ENCODE measurements at places on chromosomes 12 and 14.

DNA sequence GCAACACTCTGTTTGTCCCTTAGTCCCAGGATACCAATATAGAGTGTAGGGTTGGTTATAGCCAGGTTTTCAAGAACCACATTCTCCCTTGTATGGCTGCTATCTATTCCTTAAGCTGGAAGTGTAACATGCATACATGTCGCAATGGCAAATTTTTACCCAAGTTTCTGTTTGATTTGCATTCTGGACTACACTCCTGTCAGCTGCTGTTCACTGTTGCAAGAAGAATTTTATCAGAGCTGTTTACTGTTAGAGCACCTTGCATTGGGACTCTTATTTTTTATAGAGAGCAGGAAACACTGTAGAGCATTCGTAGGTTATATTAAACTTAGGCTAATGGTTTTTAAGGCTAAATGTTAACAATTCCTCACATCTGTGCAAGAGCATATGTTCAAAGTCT, 376.0 kb upstream of the LRFN5 start:
- DNase-seq = no peak

GRCh38 chr14:101500061-101500460, 61.2 kb upstream of the DIO3 start:
- no peak for DNase-seq

DNA sequence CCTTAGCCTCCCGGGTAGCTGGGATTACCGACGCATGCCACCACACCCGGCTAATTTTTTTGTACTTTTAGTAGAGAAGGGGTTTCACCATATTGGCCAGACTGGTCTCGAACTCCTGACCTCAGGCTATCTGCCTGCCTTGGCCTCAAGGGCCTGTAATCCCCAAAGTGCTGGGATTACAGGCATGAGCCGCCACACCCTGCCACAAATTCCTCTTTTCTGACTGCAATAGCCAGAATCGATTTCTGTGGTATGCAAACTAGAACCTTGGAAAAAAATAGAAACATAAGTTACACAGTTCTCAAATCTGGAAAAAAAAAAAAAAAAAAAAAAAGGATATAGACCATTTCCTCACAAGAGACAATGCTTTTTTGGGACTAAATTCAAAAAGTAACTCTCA, 184.6 kb upstream of the EGLN3 start:
- DNase-seq = no peak

DNA sequence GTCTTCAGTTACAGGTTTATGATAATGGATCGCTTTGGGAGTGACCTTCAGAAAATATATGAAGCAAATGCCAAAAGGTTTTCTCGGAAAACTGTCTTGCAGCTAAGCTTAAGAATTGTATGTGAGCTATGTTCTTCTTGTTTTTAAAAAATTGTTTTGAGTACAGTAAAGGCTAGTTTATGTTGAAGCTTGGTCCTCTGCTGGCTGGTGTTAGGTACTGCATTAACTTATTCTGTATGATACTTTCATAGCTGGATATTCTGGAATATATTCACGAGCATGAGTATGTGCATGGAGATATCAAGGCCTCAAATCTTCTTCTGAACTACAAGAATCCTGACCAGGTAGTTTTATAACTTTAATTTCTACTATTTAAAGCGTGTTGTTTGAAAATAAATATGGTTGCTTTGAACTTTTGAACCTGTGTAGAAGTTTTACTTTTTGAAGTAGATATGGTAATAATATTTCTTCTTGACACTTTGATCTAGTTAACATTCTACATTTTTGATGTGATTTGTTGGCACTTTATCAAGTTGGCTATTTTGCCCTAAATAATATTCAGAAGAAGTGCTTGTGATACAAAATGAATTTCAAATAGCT, 55.7 kb downstream of the VRK1 start:
- no peak for DNase-seq

GRCh38 chr14:89268514-89268913, 148.5 kb downstream of the FOXN3 start:
- no peak for DNase-seq

GRCh38 chr12:70561550-70561949, 75.7 kb downstream of the PTPRB start:
- no peak for DNase-seq

DNA sequence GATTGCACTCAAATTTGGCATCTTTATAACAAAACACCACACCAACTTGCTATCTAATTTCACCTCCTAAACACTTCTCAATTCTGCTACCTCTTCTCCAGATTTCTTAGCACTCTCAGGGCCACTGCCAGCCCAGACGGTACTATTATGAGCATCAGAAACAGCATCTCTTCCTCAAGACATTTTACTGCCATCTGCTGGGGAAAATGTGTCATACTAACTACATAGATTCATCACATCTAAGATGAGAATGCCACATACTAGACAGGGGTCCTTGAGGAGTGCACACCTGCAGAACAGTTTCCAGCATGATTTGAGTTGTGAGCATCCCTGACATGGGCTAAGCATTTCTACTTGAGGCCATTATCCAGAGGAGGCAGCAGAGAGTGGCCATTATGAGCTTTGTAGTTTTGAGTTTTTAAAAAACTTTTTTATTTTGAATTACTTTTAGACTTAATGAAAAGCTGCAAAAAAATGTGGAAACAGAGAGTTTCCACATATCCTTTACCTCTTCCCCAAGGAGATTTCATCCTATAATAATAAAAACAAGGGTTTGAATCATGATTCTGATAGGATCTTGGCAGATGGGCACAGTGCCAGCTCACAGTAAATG, 15.1 kb upstream of the GRIP1 start:
- DNase-seq = peak; percentile 53

DNA sequence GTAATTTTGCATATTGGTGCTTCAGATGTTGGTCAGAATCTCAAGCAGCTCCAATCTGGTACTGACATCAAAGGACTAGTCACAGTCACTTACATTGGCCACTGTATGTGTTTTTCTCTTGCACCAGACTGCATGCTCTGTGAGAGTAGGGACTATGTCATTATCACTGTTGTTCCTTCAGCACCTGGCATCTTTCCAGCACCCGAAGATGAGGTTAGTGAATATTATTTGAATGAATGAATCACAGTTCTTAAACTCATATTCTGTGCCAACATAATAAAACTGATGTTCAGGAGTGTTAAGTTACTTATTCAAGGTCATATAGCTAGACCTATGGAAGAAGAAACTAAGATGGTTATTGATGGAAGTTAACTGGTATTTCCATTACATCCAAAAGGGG, 204.5 kb upstream of the TBX3 start:
- DNase-seq = peak; percentile 7

DNA sequence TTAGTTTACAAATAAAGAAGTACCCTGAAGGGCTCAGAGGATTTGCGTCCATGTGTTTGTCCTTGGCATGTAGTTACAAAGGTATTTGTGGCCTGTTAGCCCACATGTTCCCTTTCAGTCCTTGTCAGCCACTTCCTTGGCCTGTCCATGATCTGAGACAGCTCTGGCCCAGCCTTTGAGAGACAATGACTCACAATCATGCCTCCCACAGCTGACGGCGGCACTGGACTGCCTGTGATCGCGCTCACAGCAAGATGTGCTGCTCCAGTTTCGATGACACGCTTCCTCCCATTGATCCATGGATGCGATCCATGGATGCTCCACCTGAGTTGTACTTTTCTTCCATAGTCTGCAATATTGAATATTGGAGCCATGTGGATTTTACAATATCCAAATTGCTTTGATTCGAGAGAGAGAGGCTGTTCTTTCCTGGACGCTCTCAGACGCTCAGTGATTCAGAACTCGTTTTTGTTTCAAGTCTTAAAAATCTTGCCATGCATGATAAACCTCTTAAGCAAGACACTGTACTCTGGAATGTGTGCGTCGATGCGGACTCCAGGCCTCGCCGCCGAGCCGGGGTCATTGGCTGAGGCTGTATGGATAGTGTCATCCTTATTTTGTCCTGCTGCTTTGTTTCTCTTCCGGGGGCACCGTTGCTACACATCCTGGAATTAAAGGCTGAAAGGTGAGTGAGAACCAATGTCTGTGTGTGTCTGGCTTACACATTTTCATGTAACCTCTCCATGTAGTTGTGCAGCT, 220.1 kb downstream of the GLT1D1 start:
- DNase-seq = no peak

GRCh38 chr12:71107936-71108335, 49.9 kb downstream of the TSPAN8 start:
- no peak for DNase-seq

- DNase-seq = no peak
These were observed 349 bp downstream of the CDC42BPB start for GRCh38 chr14:103057028-103057371.

DNA sequence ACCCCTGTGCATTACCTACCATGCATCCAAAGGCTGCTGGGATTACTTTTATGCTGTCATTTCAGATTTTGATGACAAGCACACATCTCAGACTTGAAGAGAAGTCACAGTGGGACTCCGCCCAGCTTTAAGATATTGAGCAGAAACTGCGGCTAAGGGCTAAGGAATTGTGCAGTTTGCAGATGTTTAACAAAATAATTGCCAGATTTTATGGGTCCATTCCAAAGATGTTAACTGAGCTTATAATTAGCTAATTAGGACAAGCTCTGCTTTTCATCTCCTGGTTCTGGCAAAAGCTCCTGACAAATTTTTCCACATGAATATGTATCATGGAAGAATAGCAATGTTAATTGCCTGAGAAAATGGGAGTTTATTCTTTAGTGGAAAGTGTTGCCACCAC, 344.4 kb upstream of the ATXN7L3B start:
- no peak for DNase-seq

GRCh38 chr12:22350886-22351285, 16.4 kb upstream of the ST8SIA1 start:
- no peak for DNase-seq

DNA sequence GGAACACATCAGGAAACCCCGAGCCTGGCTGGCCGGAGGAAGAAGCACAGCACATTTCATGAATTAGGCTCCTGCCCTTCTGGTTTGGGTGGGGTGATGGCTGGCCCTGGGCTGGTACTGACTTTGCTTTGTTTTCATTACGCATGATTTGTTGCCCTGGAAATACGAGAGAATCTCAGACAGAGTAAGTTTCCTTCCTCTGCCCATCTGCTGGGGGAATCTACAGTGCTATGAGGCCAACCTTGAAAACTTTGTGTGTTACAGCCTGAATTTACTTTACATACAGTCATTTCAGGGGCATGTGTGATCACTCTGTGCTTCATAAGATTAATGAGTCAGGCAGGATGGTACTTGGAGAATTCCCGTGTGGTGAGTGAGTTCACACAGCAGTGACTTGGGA, 20.5 kb upstream of the SLC5A8 start:
- DNase-seq = no peak

- no peak for DNase-seq
These were observed 154.1 kb downstream of the NEDD1 start for GRCh38 chr12:97061171-97061570.

GRCh38 chr14:67704484-67705089, 2.9 kb downstream of the RDH12 start:
- peak; percentile 60 for DNase-seq

- no peak for DNase-seq
These were observed 251.5 kb upstream of the LMO3 start for GRCh38 chr12:16857456-16857923.

DNA sequence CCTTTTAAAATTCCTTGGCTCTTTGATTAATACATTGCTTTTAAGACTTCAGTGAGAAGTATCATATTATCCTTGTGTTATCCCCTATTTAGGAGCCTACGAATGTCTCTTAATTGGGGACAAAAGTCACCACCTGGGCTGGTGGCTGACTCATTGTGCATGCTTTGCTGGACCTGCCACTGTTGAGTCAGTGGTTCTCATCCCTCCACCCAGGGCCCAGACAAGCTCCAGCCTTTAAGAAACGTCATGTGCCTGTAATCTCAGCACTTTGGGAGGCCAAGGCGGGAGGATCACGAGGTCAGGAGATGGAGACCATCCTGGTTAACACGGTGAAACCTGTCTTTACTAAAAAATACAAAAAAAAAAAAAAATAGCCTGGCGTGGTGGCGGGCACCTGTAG, 57.9 kb downstream of the OTX2 start:
- DNase-seq = no peak

DNA sequence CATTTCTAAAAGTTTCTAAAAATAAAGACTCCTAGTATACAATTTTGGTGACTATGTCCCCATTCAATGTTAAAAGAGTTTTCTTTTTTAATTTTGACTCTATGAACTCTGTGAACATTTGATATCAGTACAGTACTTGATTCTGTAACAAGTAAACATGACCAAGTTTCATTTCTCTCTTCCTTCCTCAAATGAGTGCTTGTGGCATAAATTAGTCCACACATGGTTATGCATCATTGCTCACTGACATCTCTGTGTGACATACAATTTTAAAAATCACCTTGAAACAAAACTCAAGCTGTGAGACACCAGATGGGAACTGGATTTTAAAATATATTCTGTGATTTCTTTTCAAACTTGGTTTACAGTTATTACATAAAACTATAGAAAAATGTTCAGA, 253.9 kb upstream of the MDGA2 start:
- no peak for DNase-seq

- no peak for DNase-seq
These were observed 36.6 kb downstream of the GIT2 start for GRCh38 chr12:109959411-109960093.

- no peak for DNase-seq
These were observed 29.6 kb upstream of the SPPL3 start for GRCh38 chr12:120933786-120934185.

DNA sequence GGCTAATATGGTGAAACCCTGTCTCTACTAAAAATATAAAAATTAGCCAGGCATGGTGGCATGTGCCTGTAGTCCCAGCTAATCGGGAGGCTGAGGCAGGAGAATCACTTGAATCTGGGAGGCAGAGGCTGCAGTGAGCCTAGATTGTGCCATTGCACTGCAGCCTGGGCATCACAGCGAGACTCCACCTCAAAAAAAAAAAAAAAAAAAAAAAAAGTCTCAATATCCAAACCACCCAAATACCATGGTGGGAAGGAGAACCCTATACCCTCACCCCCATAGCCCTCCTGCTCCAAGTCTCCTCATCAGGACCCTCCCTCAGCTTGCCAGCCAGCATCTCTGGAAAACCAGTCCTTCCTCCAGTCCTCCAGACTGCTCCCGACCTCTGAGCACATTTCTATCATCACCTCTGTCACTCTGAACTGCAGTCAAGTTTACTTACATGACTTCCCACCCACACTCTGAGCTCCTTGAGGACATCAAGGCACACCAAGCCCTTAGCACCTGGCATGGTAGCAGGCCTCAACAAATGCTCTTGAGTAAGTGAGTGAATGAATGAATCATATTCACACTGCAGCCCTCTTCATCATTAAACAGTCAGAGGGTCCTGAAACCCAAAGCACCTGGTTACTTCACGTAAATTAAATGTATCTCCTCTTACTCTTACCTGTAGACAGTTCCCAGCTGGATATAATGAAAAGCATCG, 35.2 kb downstream of the NT5DC3 start:
- no peak for DNase-seq

GRCh38 chr12:22101749-22102243, 55.8 kb downstream of the CMAS start:
- no peak for DNase-seq

- DNase-seq = no peak
These were observed 4.8 kb downstream of the EPYC start for GRCh38 chr12:90999966-91000365.

DNA sequence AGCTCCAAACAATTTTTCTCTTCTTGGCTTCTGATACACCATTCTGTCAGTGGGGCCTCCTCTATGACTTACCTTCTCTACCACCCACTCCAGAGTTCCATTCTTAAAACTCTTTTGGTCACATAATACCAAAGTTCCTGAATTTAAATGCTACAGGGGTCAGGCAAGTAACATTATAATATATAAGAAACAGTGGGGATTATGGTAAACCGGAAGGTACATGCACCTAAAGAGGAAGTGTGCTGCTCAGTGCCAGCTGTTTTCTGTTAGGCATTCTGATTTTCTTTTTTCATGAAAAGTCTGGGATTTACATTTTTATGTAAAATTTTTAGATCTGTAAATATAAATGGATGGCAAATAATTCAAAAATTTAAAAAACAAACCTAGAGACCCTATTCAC, 39.9 kb downstream of the SOS2 start:
- no peak for DNase-seq
